ENCODE measurements at places on chromosomes 5 and 9.

- DNase-seq = no peak
Observed at GRCh38 chr9:133734590-133735414, 3.4 kb downstream of the SARDH start.

- DNase-seq = peak; percentile 71
Observed at GRCh38 chr9:131678499-131679111, 61.3 kb downstream of the RAPGEF1 start.

DNA sequence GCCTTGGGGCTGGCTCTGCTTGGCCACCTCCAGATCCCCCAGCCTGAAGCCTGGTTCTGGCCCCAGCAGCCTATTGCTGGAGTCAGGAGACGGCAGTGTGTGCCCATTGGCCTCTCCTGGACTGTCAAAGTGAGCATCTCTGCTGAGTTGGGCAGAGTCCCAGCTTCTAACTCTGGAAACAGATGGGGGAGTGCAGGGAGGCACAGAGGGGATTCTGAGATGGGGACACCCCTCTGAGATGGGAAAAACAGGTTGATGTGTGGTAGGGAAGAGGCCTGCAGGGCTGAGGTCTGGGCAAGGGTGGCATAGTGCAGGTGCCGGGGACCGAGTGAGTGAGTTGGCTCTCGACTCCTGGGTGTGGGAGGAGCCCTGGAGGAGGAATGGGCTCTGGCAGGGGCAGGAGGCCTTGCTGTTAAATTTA, 27.5 kb downstream of the PHF2 start:
- DNase-seq = no peak

GRCh38 chr9:111298731-111299598, 31.1 kb downstream of the OR2K2 start:
- DNase-seq = peak; percentile 26

GRCh38 chr5:178469975-178470759, 120.0 kb downstream of the COL23A1 start:
- no peak for DNase-seq

GRCh38 chr5:40334242-40334635, 345.5 kb upstream of the PTGER4 start:
- no peak for DNase-seq

GRCh38 chr5:134577796-134578577, 52.5 kb downstream of the JADE2 start:
- peak; percentile 76 for DNase-seq

GRCh38 chr5:132259069-132259851, 1.8 kb downstream of the PDLIM4 start:
- DNase-seq = peak; percentile 73

Measured in heart left ventricle (tissue), 16 donors.